ENCODE measurements at places on chromosomes 4 and X. TPM values are rescaled to one million over a fixed set of nuclear protein-coding genes. Genes with fewer than 3 reads are reported as not detected.

- no peak for DNase-seq
These were observed 235.2 kb upstream of the HDX start for GRCh38 chrX:84737471-84737871.

DNA sequence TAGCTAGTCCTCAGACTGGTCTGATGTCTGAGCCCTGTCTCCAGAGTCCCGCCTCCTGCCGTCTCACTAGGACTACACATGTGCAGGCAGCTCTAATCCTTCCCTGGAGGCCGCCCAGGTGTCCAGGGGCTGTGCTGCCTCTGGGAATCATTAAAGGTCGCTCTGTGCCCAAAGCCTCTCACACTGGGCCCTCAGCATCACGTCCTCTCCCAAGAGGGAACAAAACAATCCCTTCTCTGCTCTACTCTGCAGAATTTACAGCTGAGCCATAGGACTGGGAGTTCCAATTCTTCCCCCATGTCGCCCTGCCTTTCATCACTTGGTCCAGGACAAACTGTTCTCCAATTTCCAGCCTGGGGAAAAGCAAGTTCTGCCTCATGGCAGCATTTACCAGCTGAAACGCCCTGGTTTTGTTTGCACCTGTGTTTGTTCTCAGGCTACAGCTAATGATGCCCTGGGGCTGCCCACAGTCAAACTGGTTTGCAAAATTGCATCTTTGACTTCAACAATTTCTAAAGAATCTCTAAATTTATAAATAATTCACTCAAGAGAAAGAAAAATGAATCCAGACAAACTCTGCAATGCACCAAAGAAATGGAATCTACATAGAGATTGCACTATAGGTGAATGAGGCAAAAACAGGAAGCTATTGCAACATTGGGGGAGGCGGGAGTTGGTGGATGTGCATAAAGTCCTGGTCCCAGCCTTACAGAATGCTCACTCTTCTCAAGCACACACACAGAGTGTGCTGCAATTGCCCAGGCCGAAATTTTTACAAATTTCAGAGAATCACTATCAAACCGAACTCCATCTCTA, 7.2 kb upstream of the MRFAP1 start:
- no peak for DNase-seq

DNA sequence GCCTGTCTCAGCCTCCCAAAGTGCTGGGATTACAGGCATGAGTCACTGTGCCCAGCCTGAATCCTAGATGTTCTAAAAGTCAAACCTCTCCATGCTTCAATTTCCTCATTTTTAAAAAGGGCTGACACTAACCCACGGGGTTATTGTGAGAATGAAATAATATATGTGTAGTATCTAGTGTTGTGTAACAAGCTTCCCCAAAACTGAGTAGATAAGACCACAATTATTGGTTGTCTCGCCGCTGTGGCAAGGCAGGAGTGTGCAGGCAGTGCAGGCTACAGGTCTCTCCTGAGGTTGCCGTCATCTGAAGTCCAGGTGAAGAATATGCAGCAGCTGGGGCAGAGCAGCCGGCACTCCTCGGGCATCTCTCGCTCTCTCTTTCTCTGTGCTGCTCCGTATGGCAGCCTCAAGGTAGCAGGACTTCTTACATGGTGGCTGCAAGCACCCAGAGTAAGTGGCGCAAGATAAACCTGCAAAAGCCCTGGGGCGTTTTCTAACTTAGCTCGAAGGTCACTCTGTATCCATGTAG, 30.9 kb downstream of the RAB33B start:
- DNase-seq: no peak

GRCh38 chr4:69066945-69067344, 29.3 kb upstream of the UGT2B7 start:
- DNase-seq: no peak

DNA sequence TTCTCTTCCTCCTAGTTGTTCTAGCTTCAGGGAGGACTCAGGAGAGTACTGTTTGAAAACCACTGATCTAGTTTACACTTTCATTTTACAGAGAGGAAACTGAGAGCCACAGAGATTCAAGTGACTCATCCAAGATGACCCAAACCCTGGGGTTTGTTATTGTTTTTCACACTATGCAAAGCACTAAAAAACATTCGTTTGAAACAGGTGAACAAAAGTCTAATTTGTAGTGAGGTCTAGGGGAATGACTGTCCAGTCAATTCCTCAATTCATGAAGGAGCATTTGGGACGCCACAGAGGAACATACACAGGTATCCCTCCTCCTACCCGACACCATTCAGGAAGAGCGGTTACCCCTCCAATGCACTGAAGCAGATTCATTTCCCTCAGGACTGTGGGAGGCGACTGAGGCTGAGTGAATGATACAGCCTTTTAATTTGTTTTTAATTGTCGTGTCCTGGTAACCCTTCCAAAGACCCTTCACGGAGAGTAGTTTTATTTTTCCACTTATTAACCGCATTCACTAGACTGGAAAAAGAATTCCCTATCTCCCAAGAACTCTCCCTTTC, 30.3 kb downstream of the TLR10 start:
- no peak for DNase-seq

DNA sequence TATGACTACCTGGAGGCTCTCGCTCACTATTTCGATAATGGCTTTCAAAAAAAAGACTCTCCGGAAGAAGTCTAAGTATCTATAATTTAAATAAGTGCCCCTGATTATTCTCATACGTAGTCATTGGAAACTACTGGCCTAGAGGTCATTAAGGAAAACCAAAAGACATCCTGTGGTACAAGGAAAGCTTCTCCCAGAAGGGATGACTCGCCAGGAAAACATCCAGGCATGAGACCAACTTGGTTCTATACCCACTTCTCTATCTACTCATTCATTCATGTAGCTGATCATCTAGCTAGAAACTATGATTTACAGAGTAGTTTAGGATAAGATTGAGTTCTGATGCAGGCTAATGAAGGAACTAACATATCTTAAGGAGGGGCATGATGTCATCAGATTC, 37.7 kb downstream of the SOX3 start:
- DNase-seq: no peak

Gene USP17L15
- polyA plus RNA-seq: not detected

DNA sequence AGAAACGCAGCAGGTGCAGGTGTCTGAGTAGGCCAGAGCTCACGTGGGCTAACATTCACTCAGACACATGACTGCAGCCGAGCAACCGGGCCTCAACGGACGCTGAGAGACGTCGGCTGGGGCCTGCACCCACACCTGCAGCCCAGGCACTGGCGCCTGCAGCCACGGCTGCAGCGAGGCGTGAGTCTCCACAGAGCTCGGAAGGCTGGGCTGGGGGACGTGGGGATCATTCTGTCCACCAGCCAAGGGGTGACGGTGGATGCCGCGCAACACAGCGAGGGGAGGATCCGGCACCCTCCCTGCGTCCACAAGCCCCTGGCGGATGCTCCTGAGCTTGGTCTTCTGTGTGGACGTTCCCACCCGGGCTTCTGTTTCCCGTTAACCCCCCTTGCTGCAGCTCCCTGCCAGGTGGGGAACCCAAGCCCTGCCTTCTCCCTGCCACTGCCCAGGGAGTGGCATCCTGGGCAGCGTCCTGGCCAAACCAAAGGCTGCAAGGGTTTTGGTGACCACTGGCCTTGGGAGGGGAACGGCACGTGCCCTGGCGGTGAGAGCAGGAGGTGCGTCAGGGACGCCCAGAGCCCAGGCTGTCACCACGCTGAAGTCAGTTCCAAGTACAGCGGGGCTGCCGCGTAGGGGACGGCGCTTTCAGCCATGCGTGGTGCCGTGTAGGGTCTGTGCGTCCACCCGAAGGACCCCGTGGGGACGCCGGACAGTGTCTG, 16.3 kb downstream of the PPP2R3B start:
- DNase-seq: no peak

GRCh38 chrX:110915111-110915510, 119.5 kb upstream of the CHRDL1 start:
- DNase-seq: no peak

Gene SYP
- 2.1 TPM for polyA plus RNA-seq

DNA sequence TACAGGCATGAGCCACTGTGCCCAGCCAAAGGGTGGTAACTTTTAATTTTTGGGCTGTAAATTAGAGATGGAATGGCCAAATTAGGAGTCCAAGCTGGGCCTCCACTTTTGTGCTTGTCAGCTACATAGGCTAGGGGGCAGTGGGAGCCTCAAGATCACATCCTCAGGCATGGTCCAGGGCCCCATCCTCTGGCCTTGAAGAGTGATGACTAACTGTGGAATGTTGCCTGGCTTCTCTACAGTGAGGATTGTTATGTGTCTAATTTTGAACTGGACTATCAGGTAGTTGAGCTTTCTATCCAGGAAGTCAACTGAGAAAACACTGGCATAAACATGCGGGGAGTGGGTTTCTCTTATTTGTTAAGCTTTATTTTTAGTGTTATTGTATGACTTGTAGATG, 33.0 kb downstream of the CCNG2 start:
- no peak for DNase-seq

GRCh38 chr4:84597450-84597849, 14.5 kb downstream of the CDS1 start:
- DNase-seq: no peak

DNA sequence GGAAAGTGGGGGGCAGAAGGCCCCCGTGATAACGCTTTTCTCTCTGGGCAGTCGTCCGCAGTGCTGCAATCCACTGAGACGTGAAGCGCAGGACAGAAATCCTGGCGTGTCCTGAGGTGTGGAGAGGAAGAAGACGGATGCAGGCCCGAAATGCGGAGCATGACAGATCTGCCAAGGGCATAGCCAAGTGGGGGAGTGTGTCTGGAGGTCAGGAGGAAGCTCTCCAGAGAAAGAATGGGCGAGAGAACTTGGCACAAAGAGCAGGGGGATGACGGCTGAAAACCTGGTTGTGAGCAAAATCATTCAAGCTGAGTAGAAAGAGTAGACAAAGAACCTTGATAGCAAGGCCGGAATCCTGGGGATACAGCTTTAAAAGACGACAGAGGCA, 23.7 kb upstream of the HELT start:
- no peak for DNase-seq

DNA sequence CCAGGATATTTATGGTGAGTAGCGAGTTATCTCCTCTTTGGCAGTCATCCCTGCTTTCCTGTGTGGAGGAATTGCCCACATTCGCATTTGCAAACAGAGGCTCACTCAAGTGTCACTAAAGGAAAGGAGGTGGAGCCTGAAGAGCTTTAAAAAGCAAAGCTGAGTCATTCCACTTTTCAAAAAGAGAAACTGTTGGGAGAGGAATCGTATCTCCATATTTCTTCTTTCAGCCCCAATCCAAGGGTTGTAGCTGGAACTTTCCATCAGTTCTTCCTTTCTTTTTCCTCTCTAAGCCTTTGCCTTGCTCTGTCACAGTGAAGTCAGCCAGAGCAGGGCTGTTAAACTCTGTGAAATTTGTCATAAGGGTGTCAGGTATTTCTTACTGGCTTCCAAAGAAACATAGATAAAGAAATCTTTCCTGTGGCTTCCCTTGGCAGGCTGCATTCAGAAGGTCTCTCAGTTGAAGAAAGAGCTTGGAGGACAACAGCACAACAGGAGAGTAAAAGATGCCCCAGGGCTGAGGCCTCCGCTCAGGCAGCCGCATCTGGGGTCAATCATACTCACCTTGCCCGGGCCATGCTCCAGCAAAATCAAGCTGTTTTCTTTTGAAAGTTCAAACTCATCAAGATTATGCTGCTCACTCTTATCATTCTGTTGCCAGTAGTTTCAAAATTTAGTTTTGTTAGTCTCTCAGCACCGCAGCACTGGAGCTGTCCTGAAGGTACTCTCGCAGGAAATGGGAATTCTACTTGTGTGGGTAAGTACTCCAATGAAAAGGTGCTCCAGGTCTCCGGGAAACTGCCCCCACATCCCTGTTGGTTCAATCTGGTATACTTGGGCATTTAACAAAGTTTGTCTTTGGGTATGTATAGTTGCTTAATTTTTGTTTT, at the start of gene EGF:
Gene EGF (plus strand): TSS at position 178 of the 890 bp plus-strand sequence. CDS start 453 bp downstream, at position 631.
- no peak for DNase-seq

DNA sequence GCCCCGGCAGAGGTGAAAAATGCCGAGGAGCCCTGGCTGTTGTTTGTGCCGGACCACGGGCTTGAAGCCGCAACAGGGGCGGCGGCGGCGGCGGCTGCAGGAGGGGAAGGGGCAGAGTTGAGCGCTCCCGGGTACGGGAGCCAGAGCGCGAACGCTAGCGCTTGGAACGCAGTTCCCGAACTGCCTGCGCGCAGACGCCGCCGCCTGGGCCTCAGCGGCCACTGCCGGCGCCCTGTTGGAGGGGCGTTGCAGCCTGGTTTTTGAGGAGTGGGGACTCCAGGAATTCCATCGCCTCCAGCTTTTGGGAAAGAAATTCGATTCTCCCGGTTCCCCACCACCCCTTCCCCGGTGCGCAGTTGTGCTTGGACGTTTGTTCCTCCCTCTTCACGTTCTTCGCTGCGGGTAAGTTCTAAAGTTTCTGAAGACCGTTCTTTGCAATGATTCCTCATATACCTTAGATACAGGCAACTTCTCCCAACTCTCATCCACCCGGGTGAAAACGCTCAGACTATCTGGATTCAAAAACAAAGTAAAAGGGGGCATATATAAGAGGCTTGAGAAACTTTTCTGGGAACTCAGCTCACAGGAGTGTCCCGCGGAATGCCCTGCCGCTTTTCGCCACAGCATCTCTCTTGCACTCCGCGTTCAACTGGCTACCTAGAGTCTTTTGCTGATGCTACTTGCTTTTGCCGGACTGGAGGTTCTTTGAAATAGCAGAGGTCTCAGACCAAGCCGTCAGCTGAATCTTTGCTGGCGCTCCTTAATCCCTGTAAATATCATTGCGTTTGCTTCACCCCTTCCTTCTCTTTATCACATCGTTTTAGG, 1.0 kb downstream of the FAT4 start:
- DNase-seq: no peak

DNA sequence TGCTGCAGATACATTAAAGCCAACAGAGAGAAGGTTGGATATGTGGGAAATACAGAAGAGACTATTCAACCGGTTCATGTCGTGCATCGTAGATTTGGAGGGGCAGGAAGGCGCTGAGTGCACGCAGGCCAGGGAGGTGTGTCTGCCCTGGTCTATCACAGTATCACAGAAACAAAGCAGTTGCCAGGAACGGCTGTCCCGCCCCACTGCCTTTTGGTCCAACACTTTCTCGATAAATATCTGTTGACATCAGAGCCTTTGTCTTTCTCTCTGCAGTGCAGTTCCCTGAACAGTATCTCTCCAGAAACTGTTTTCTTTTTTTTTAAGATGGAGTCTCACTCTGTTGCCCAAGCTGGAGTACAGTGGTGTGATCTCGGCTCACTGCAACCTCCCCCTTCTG, 151.1 kb upstream of the BCOR start:
- DNase-seq: no peak

GRCh38 chr4:32562010-32562409, 1841.8 kb downstream of the PCDH7 start:
- DNase-seq: no peak

GRCh38 chrX:110374559-110374958, 15.9 kb downstream of the RTL9 start:
- DNase-seq: no peak

- DNase-seq: no peak
These were observed 44.8 kb downstream of the RBMX start for GRCh38 chrX:136835761-136836160.

DNA sequence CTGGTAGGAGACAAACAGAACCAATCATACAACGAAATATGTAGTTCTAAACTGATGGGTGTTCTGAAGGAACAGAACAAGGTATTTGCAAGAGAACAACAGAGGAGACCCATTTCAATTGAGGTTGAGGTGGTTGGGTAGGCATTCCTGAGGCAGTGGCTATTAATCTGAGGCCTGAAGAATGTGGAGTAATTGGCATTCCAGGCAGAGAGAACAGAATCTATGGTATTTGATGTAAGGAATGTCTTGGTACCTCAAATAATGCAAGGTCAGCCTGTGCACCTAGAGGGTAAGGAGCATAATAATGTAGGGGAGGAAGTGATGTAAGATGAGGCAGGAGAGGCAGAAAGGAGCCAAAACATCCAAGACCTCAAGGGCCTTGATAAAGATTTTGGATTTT, 109.5 kb upstream of the TEX13C start:
- no peak for DNase-seq

GRCh38 chr4:182547435-182547834, 304.2 kb downstream of the TENM3 start:
- DNase-seq: no peak
